ENCODE measurements at places on chromosomes 12 and 14.
A peak's percentile ranks its signal among the peaks of the same experiment; 100 is the strongest.

DNA sequence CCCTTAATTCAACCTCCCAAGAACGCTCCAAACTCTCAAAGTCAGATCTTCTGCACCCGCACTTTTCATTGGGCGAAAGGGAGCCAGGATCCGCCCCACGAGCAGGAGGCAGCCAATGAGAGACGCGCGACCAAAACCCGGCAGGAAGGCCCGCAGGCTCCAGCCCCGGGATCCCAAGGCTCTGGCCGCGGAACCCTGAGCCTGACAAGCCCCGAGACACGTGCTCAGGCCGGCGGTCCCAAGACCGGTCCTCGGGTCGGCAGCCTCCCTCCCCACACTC lies 438 bp downstream of the DDX54 start:
- peak; percentile 74 for DNase-seq

DNA sequence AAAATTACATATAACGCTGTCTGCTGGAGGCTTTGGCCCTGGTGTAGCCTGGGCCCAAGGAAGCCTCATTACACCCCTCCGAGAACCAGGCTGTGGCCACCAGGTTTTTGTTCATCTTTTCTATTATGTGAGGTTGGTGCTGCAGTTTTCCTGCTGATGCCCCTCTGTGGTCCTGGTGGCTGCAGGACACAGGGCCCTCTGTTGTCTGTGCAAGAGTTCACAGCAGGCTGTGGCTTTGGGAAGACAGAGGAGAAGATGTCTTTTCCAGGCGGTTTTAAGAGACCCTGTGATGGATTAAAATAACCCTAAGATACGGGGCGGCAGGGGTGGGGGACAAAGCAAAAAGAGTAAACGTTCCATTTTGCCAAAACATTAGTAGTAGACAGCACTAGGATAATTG lies 121.5 kb downstream of the ADGRD1 start:
- DNase-seq = no peak

- no peak for DNase-seq
Observed at GRCh38 chr14:36683083-36683724, 21.5 kb downstream of the PAX9 start.

GRCh38 chr14:105844810-105845724 lies 318.7 kb downstream of the TMEM121 start:
- DNase-seq = no peak

DNA sequence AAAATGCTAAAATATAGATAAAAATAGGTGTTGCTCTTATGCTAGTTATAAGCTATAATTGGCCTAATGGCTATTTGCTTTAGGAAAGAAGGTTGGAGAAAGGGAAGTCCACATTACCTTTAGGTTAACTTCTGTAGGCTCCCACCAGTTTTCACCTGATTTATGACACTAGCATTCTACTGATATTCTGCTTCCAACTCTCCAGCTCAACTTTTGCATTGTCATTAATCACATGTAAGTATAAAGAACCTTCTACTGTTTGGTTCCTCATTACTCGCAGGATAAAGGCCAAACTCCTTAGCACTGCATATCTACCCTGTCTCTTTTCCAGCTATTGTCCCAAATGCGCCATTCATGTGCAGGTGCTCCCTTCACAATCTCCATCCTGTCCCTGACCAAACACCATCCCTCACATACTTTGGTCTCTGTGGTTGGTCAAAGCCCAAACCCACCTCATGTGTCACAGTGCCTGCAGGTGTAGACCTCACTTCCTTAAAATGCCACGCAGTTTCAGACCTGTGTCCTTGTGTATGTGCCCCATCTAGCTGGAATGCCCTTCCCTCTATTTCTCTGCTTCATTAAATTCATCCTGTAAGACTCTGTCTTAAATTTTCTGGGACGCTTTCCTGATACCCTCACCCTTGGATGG lies 3.3 kb downstream of the DDHD1 start:
- no peak for DNase-seq

GRCh38 chr14:61374284-61374683 lies 52.9 kb downstream of the PRKCH start:
- DNase-seq = no peak

DNA sequence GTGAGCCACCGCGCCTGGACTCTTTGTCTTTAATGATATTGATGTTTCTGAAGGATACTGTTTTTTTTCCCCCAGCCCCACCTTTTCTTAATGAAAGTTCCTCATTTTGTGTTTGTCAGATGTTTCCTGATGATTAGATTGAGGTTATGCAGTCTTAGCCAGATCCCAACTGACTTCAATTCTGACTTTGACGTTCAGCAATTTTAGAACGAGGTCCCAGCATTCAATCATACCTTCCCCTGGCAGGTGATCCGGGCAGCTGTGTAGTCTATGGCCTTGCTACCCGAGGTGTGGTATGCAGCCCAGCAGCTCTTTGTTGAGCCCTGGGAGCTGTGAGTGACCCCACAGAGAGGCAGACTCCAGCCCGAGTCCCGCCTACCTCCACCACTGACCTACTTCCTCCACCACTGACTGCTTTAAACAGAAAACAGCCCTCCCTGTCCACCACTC lies 82.7 kb downstream of the LGMN start:
- DNase-seq = no peak

DNA sequence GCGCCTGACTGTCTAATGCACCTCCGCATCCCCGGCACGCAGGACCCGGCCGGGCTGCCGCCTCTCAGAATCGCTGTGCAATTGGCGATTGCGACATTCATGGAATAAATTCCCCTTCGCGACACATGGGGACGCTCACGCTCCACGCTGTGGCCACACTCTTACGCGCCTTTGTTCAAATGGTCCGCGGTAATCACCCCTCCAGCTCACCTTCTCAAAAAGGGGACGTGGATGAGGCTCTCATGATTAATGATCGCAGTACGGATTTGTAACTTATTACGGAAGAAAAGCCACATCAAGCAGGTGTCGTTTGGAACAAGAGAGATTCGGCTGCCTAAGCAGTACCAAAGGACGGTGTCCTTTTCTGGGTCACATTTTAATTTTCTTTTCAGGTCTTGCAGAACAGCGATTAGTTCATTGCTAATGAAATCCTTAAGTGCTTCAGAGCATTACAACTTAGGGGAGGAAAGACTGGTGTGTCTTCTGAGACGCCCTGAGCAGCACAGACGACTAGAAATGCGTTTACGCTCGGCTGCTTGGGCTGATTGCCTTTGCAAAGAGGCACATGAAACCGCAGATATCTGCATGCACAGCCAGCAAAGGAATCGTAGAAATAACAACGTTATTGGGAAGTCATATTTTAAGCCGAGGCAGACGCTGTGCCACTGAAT lies 37.3 kb upstream of the ADGRD1 start:
- DNase-seq = no peak

DNA sequence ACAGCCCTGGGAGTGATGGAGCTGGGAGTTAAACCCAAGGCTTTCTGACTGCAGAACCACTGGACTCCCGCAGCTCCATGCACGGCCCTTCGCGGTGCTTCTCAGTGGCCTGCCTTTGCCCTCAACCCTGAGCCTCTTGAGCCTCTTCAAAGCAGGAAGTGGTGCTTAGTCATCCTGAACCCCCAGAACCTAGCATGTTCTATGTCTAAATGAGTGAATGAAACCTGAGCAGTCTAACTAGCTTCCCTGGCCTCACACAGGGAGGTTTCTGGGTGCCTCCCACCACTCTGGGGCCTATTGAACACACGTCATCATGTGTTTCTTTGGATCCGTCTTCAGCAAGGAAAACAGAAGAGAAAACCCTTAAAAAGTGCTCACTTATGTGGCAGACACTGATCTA lies 117.9 kb upstream of the SFSWAP start:
- DNase-seq = no peak

DNA sequence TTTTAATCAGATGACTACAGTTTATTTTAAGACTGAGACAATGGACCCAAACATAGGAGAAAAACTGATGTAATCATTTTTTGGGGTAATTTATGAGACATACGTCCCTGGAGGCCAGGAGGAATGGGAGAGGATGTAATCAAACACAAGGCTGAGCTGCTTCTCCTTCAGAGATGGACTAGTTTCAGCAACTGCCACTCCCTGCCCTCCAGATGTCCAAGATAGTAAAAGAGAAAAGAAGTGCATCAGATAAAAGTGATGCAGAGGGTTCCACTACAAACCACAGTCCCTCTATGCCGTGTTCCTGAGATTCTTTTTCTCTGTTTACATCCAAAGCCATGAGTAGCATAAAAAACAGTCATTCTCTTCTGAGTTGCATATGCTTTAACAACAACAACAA lies 101.1 kb downstream of the DACT1 start:
- DNase-seq = no peak

DNA sequence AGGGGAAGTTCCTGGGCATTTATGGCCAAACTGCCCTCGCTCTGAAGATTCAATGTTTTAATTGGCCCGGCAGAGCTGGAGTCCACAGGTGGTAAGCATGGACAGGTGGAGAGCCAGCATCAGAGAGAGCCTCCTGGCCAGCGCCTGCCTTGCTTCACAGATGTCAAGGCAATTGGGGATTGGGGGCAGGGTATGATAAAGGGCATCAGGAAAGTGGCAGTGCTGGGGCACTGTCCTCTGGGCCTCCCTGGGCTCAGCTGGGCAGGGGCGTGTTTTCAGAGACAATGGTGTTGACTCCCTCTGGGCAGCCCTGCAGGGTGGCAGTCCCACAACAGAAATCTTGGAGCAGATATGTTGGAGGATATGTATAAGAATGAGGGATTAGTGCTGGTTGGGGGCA lies 237.3 kb downstream of the CACNA1C start:
- DNase-seq = no peak

DNA sequence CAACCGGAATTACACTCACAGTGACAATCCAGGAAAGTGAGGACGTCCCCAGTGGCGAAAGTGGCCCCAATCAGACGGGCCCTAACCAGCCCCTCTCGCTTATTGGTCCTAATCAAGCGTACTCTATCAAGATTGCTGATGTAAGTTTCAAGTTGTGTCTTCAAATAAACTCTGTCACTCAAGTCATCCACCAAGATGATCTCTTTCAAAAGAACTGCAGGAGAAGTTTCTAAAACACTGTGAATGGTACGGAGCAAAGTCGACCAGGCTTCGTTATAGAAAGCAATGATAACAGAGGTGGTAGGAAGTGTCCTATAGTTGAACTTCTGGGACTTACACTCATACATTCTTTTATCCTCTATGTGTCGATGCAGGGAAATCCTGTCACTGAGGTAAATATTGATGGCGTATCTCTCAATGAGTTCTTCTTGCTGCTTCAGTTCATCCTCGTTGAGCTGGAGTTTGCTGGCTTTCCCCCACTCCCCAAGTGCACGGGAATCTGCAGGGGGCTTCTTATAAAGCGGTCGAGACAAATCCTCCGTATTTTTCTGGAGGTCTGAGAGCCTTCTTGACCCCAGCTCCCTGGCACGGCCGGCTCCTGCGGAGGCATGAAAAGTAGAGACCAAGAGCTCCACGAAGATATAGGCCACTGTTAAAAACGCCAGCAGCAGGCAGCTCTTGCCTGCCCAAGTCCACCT lies 604 bp downstream of the GALNT4 start:
- DNase-seq = no peak

- DNase-seq = no peak
Observed at GRCh38 chr14:57418999-57419398, 28.6 kb downstream of the NAA30 start.

Measured in stimulated activated CD8-positive, alpha-beta memory T cell treated with anti-CD3 and anti-CD28 coated beads, Interleukin-12 subunit alpha, Interleukin-12 subunit beta, amount 100 ng/mL, for 4 hours (primary cell).